ENCODE measurements at places on chromosomes 7 and 10.

- DNase-seq, result no peak
Observed at GRCh38 chr10:11227103-11227502, 209.4 kb downstream of the CELF2 start.

GRCh38 chr7:30812676-30813075, 41.5 kb downstream of the MINDY4 start:
- DNase-seq, result no peak

DNA sequence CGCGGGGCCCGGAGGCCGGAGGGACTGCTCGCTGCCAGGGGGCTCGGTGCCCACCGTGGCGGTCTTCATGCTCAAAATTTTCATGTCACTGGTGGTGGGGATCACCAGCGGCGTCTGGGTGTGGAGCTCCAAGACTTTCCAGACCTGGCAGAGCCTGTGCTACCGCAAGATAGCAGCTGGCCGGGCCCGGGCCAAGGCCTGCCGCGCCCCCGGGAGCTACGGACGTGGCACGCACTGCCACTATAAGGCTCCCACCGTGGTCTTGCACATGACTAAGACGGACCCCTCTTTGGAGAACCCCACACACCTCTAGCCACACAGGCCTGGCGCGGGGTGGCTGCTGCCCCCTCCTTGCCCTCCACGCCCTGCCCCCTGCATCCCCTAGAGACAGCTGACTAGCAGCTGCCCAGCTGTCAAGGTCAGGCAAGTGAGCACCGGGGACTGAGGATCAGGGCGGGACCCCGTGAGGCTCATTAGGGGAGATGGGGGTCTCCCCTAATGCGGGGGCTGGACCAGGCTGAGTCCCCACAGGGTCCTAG, 2.0 kb downstream of the FZD9 start:
- DNase-seq, result no peak

DNA sequence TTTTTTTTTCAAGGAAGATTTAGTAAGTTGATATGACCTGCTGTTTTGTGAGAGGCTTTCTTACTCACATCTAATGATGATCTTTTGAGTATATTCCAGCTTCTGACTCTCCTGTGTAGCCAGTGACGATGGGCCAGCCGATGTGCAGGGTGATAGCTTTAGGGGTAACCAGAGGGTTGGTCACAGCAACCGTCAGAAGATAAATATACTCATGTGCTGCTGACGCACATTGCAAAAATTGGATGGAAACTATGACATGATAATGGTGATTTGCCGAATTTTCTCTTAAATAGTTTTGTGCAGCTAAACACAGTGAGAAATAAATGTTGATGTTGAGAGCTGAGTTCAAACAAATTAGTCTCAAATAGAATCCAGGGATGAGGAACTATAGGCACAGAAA, 29.5 kb downstream of the R3HCC1L start:
- DNase-seq, result no peak

GRCh38 chr7:742791-743190, 15.7 kb upstream of the PRKAR1B start:
- no peak for DNase-seq

GRCh38 chr10:5611899-5612680, 54.3 kb downstream of the ASB13 start:
- peak; percentile 15 for DNase-seq

DNA sequence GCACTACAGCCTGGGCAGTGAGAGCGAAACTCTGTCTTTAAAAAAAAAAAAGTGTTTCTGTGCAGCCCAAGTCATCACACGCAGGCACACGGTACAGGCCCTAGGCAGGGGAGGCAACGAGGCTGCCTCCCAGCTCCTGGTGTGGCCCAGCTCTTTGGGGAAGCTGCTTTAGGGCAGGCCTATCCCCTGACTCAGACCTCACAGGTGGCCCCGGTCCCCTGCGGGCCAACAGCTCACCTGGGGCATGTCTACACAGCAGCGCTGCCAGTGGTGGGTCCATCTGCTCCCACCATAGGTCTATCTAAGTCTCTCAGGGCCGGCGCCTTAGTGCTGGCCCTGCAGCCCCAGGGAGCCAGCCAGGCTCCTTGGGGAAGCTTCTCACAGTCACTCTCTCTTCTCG, 31.4 kb downstream of the ZAN start:
- DNase-seq, result no peak

- no peak for DNase-seq
Observed at GRCh38 chr7:40058636-40059035, 75.8 kb downstream of the MPLKIP start.

GRCh38 chr7:47678641-47679380, 96.9 kb upstream of the TNS3 start:
- DNase-seq, result no peak

GRCh38 chr7:3371601-3372000, 70.5 kb downstream of the SDK1 start:
- DNase-seq, result no peak

DNA sequence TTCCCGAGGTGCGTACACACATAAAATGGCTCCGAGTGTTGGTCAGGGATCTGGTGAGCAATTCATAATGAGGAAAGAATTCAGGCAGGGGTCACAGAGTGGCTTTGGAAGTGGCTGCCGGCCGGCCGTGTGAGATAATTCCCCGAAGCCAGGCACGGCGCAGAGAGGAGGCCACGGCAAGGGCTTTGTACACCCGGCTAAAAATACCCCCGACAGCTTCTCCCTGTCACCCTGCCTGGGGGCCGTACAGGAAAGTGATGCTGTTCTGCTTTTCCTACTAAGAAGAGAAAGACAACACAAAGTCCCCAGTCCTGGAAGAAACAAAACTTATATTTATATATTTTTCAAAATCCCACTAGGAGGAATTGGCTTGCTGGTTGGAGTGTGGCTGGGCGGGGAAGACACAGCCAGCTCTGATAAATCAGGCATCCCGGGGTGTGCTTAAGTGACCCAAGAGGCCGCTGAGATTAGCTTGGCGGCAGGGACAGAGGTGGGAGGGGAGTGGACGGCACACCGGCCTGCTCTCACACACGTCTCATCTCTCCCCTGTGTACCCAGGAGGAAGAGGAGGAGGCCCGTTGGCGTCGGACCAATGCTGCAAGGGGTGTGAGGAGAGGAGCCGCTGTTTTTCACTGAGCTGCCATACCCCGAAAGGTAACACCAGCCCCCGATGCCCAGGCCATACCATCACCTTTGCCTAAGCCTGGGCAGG, 70.5 kb downstream of the ZMIZ1 start:
- peak; percentile 94 for DNase-seq

GRCh38 chr7:1027242-1028043, 16.9 kb upstream of the GPR146 start:
- peak; percentile 36 for DNase-seq

- DNase-seq, result no peak
Observed at GRCh38 chr10:129969911-129970464, 5.9 kb upstream of the EBF3 start.

DNA sequence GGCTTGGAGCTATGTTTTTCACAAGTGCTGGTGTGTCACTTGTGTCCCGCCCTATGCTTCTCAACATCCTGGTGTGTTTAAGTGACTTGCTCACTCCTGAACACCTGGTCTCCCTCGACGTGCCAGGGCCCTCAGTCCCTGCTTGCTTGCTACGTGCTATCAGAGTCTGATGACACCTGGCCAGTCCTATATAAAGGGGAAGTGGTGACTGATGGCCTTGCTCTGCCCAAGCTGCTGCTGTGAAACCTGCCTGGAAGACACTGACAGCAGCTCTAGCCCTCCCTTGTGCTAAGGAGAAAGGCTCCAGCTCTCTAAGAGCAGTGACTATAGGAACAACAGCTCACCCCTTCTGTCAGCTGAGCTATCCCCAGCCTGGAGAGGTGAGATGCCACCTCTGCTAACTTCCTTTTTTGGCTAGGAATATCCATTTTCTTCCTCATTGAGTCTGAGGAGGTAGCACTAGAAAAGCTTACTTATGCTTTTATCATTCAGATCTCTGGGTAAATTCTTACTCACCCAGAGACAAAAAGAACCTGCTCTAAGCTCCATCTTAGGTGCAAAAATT, 77.2 kb upstream of the PLXNA4 start:
- DNase-seq, result no peak

DNA sequence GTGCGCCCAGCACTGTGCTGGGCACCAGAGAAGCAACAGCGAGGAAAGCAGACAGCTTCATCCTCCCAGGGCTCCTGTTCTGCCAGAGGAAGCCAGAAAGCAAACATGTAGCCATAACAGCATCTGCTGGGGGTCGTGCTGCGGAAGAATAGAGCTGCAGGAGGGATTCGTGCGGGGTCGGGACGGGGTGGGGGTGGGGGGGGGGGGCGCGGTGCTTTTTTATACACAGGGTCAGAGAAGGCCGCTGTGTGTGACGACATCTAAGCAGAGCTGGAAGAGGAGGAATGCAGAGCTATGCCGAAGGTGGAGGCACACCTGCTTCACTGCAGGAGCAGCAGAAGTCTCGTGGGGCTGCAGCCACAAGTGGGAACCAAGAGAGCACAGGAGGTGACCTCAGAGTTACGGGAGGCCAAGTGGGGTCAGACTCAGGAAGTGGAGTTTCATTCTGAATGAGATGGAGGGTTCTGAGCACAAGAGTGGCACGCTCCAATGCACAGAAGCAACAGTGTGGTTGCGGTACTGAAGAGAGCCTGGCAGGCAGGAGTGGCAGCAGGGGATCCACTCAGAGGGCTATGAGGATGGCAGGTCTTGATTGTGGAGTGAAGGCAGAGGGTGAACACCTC, 11.1 kb downstream of the PKD1L1 start:
- no peak for DNase-seq

DNA sequence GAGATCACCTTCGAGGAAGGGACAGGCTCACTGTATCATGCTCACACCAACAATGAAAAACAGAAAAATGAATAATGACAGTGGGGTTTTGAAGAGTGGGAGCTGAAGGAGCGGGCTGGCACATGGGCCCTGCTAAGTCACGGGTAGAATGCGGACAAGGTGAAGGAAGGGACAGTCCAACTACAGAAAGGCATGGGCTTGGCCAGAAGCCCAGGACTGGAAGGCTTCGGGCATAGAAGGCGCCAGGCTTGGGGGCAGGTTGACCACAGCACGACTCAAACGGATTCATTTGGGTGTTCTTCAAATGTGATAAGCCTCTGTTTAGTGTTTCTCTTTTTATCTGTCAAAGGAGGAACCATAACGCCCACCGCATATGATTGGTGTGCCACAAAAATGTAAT, 509.5 kb downstream of the CCSER2 start:
- DNase-seq, result no peak

GRCh38 chr10:80684259-80684658, 146.6 kb downstream of the SH2D4B start:
- peak; percentile 8 for DNase-seq

DNA sequence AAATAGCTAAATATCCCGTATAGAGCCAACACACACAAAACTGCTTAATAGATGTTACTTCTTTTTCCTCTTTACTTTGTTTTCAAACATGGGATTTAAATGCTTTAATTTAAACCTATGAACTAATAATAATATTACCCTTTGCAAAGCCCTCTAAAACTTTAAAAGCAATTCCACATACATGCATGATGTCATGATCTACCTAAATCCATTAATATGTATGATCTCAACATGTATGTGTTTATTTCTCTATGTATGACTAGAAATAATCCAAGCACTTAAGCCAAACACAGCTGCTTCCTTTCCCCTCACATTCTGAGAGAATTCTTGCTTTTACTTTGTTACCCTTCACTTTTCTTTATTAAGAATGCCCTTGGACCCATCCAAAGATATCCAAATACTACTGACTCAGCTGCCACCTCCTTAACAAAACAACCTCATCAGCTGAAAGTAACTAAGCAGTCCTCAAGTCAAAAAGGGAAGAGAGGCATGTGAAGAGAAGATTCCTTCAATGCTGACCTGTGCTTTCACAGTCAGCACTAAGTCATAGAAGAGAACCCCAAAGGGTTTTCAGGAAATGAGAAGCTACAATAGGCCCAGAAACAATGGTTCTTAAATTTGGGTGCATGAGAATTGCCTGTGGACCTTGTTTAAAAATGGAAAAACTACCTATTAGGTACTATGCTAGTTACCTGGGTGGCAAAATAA, 266.4 kb upstream of the LRGUK start:
- no peak for DNase-seq

DNA sequence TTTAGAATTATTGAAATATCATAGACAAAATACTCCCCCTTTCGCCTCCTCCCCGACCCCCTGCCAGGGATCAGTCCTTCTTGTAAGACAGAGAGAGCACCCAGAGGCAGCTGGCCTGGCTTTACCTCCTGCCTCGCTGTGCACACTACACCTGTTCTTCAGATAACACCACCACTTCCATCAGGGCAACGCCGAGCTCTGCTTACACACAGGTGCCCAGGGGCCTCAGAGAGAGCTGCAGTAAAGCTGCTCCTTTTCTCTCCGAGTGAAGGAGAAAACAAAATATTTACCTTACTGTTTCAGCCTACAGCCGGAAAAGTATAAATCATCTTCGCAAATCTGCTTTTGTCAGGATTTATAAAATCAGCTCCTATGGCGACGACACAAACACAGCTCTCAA, 80.7 kb downstream of the HIPK2 start:
- DNase-seq, result no peak

GRCh38 chr7:79749856-79750255, 296.4 kb upstream of the MAGI2 start:
- DNase-seq, result no peak

- peak; percentile 45 for DNase-seq
Observed at GRCh38 chr7:114026486-114027089, 107.8 kb upstream of the PPP1R3A start.

- DNase-seq, result peak; percentile 94
Observed at GRCh38 chr7:74658178-74659004, 873 bp downstream of the GTF2I start.

DNA sequence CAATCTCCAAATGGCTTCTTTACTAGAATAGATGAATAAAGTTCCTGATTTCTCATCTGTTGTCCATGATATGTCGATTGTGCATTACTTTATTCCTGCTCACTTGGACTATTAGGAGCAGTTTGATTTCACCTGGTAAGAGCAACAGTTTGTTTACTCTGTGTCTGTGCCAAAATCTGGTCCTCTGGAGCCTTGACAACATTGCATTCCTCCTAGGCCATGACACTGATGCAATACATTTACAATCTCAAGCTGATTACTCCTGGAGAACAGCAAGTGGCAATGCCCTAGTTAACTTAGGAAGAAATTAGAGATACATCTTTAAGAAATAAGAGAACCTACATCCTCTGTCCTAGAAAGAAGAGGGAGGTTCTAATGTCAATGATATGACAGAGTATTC, 71.8 kb downstream of the SGCE start:
- DNase-seq, result no peak

DNA sequence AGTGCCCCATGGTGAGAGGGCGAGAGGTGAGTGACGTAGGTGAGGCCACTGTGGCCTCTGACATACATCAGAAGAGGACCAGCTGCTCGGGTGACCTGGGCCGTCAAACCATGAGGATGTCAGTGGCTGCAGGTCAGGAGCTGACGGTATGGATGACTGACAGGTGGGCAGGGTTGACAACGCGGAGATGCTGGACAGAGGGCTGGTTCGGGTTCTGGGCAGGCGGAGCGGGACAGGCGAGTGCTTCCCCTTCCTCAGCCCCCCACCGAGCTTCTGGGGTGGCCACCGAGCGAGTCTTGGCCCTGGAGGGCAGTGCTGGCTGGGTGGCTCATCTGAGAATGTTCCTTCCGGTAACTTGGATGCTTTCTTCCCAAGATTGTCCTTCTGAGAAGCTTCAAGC, 91.8 kb downstream of the ACTR3B start:
- no peak for DNase-seq

- DNase-seq, result peak; percentile 54
Observed at GRCh38 chr10:32692174-32692573, 246.2 kb downstream of the CCDC7 start.
